ENCODE measurements at places on chromosomes 6 and 20.

DNA sequence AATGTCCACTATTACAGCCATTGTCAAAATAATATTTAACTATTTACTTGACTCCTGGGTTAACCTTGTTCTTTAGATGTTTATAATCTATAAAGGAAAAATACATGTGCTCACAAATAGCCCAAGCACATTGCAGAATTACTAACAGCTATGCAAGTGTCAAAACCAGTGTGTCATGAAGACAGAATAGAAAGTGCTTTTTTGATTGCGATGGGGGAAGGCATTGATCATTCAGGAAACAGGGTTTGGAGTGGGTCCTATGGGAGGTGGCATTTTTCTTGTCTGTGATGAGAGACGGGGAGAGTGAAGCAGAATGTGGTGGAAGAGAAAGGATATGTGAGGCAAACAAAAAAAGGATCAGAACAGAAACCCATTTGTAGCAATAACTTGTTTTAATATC is 1.0 kb upstream of the AGPAT4 start:
- DNase-seq = no peak

- DNase-seq = no peak
These were observed 12.5 kb upstream of the ALDH8A1 start for GRCh38 chr6:134962421-134962820.

GRCh38 chr6:42692137-42692911 is 30.1 kb downstream of the PRPH2 start:
- DNase-seq = no peak

- no peak for DNase-seq
These were observed 34.9 kb downstream of the ANGPT4 start for GRCh38 chr20:881051-881782.

DNA sequence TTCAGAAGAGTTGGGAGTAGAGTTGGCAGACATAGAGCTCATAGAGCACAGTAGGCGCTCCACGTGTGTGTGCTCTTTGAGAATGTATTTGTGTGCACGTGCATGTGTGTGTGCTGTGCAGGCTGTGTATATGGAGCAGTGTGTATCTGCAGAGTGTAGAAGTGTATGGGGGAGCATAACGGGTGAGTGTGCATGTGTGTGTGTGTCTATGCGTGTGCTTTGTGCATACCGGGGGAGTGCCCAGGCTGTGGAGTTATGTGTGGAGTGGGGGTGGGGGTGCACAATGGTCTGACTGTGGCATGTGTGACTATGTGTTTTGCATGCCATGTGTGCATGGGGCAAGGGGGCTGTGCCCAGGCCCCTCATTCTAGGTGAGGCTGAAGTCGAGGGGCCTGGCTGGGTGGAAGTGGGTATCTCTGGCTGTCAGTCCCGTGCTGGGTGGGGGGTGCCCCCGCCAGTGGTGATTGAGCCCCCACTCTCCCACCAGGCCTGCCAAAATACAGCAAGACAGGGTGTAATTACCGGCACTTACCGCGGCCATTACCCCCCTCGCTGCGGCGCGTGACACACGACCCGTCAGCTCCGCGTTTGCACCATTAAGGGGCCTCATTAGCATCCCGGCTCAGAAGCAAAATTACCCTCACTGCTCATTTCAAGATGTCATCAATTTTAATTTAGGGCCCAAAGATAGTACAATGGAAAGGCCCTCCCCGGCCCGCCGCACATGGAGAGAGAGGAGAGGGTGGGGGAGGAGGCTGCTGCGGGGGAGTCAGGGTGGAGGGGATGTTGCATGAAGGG is 39.1 kb downstream of the MDFI start:
- DNase-seq = no peak

GRCh38 chr6:40845553-40845952 is 193.5 kb downstream of the UNC5CL start:
- DNase-seq = no peak

- DNase-seq = no peak
These were observed 3.1 kb upstream of the MYL9 start for GRCh38 chr20:36538026-36538722.

DNA sequence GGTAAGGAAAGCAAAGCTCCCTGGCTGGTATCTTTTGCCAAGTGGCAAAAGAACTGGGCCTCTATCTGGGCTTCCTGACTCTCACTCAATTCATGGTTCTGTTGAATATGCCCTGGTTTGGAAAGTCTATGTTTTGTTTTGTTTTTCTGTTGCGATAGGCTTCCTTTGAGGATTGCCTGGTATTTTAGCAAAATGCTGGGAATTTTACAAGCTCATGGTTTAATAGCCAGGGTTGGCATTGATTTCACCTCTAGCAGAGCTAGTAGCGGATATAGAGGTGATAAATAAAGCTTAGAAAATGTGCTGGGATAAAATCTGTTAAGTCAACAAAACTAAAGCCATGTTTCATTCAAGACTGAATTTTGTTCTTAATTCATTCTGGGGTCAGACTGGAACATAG is 109.9 kb downstream of the RNF144B start:
- DNase-seq = no peak

GRCh38 chr6:85405853-85406198 is 44.1 kb upstream of the NT5E start:
- DNase-seq = no peak

- no peak for DNase-seq
These were observed 55.0 kb downstream of the COL12A1 start for GRCh38 chr6:75150685-75151412.

DNA sequence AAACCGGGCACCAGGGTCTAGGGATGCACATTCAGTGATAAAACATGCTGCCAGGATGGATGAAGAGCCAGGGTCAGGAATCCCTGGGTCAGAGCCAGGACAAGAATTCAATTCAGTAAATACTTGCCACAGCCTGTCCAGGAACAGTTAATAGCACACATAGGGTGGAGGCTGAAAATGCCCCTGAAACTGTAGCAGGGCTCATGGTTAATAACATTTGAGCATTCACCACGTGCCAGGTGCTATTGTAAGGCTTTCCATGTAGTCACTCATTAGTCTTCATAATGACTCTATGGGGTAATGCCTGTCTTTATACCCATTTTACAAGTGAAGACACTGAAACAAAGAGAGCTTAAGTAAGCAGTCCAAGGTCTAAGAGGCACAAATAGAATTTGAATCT is 296.3 kb downstream of the LRFN2 start:
- DNase-seq = no peak

GRCh38 chr6:73727114-73727513 is 31.1 kb downstream of the CD109 start:
- DNase-seq = no peak

DNA sequence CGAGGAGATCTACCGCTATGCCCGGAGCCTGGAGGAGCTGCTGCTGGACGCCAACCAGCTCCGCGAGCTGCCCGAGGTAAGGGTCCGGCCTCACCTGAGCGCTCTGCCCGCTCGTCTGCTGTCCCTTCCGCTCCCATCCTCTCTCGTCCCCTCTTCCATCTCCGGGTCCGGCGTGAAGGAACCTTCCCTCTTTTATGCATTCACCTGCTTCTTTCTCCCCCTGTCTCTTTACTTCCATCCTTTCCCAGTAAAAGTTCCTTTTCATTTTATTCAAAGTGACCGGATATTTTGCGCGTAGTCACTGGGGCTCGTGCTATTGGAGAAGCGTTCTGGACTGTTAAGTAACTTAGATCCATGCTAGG is 516 bp downstream of the LRRC1 start:
- DNase-seq = peak; percentile 49

- no peak for DNase-seq
These were observed 19.4 kb downstream of the VIP start for GRCh38 chr6:152769993-152770392.

GRCh38 chr6:73694711-73695411 is 1.1 kb upstream of the CD109 start:
- DNase-seq = no peak

DNA sequence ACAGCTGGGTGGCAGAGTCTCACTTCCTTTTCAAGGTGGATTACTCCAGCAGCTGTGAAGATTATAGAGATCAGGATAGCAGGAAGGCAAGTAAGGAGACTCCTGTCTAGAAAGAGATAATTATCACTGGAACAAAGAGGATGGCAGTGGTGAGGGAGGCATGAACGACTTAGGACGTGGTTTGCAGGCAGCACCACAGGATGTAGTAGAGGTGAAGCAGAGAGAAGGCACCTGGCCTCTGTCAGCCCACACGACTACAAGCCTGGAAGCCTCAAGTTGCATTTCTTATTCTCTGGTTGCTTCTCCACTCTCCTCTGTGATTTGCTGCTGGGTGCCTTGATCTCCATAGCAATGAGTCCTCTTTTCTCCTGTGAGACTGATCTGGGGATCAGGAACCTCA is 62.7 kb downstream of the TSHZ2 start:
- peak; percentile 5 for DNase-seq

GRCh38 chr6:160431226-160431625 is 83.0 kb downstream of the SLC22A3 start:
- DNase-seq = no peak

DNA sequence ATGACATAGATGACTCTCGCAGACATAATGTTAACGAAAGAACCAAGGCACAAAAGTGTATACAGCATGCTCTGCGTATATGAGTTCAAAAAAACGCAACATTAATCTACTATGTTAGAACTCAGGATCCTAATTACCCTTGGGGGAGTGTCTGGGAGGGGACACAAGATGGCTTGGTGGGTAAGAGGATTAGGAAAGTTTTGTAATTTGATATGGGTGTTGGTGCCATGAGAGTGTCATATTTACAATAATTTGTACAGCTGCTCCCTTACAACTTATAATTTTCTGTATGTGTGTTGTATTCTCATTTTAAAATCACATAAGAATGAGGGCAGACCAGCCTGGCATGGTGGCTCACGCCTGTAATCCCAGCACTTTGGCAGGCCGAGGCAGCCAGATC is 38.6 kb downstream of the TFEB start:
- no peak for DNase-seq

- DNase-seq = no peak
These were observed 160.3 kb downstream of the EYA2 start for GRCh38 chr20:47054945-47055344.

DNA sequence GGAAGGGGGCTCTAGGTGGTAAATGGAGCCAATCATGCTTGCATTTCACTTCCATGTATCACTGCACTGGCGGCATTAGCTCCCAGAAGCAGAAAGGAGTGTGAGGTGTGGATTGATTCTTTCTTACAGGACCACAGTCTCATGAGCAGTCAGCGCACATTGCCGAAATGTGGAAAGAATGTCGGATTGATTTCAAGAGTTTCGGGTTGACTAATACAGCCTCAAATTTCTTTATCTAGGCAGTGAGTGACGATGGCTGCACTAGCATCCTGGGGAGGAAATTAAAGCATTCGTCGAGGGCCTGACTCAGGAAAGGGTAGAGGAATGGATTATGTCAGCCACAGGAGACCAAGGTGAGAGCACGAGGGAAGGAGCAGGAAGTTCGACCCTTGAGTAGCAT is 222.8 kb upstream of the CDYL start:
- DNase-seq = no peak

DNA sequence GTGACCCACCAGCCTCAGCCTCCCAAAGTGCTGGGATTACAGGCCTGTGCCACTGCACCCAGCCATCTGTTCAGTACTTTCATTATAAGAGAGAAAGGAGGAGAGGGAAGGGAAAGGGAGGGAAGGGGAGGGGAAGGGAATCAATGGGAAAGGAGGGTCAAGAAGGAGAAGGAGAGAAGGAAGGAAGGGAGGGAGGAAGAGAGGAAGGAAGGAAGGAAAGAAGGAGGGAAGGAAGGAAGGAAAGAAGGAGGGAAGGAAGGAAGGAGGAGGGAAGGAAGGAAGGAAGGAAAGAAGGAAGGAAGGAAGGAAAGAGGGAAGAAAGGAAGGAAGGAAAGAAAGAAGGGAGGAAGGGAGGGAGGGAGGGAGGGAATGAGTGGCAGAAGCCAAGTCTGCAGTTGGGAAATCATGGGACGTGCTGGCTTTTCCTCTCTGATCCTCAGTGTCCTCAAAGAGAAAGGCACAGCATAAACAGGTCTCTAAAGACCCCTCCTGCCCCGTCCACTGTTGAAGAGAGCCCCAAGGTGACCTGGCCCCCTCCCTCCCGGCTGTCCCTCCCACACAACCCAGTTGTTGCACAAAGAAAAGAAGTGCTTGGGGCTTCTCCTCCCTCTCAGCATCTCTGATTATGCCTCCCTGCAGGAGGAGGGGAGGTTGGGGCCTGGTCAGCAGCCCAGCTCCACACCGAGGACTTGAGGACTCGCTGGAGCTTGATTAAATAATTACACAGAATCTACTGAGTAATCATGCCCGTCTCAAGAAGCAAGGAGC is 69.1 kb upstream of the TOP1 start:
- DNase-seq = no peak

GRCh38 chr20:62980970-62981369 is 25.8 kb downstream of the BHLHE23 start:
- DNase-seq = peak; percentile 44

- peak; percentile 89 for DNase-seq
These were observed 535 bp downstream of the NKAIN2 start for GRCh38 chr6:123804014-123804786.

DNA sequence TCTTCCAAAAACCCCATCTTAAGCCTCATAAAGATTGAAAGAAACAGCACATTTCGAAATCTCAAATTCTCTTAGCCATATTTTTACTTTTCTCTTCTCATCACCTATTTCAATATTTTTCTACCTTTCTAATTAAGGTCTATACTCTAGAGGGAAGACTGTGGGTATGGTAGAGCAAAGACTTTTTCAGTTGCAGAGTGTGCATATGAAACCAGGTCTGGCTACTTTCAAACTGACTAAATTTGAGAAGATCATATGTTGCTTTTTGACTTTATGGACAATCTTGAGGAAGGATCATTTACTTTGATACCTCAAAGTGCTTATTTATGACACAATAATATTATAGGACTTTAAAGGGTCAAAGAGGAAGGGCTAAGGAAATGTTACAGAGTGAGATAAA is 20.7 kb downstream of the FILIP1 start:
- no peak for DNase-seq

DNA sequence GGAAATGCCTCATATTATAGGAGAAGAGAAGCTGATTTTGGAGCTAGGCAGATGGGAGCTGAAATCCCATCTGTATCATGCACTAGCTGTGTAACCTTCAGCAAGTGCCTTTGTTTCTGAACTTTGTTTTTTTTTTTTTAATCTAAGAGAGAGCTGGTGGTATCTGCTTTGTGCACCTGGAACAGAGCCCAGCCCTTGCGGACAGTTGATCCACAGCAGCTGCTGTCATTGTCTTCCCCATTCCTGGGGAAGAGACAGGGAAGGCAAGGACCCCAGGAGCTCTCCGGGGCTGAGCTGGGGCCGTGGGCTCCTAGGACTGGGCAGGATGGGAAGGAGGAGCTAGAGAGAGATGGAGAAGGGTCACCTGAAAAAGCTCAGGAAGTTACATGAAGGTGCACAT is 92.1 kb downstream of the SYNJ2 start:
- DNase-seq = peak; percentile 56
